ENCODE measurements at places on chromosomes 2 and 18. TPM values are rescaled to one million over a fixed set of nuclear protein-coding genes. Genes with fewer than 3 reads are reported as not detected.

- H3K4me3 ChIP-seq = no peak overlapping the region
- no peak overlapping the region for H3K27ac ChIP-seq
- H3K27me3 ChIP-seq = no peaks in the 10 kb centered on the region
- no peak for DNase-seq
- peaks cover 22% of the 10 kb centered on the region for H3K36me3 ChIP-seq
Observed at GRCh38 chr2:190657474-190658255, 8.8 kb downstream of the NAB1 start.

DNA sequence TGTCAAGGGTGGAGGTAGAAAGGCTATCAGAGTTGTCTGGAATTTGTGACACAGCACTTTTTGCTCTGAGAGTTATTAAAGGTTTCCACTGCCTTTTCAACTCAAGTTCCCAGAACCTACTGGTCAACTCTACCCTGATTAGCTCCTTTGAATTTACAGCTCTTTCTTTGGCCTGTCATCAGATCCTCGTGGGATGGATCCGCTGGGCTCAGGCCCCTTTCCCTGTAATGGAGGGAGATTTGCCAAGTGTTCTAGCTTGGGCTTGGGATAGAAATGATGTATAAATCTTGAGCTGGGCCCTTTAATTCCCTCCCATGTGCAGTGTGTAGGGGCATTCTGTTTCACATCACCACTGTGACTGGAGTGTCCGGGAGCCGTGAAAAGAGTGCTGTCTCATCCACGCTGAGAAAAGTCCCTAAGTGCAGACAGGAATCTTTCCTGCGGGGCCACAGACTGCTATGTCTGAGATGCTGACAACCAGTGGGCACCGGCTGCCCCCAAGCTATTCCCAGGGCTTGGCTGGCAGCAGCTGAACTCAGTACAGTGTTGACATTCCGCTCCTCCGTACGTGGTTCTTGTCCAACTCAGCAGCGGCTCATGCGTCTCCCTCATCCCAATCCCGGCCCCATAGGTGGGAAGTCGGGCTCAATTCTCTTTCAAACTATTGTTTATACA, 46.9 kb upstream of the ARHGAP28 start:
- no peak for DNase-seq
- no peaks in the 10 kb centered on the region for H3K4me1 ChIP-seq
- no peak overlapping the region for H3K27ac ChIP-seq
- no peak overlapping the region for H3K4me3 ChIP-seq
- no peaks in the 10 kb centered on the region for H3K27me3 ChIP-seq

DNA sequence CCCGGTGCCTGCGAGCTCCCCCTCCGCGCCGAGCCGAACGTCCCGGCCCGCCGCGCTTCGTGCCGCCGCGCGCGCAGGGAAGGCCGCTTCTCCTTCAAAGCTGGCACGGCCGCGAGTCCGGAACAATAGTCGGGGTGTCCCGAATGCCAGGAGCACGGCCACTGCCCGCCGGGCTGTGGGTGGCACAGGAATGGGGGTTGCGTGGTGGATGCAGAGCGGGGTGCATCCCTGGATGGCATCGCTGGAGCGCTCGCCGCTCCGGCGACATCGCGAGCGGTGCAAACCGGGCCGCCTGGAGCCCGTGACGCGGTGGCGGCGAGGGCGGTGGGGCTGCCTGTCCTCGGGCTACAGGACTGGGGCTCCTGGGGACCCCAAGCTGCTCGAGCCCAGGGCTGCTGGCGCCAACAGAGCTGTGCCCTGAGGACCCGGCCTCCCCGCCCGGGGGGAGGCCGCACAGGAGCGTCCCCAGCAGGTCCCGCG, 1.1 kb upstream of the SATB2 start:
- peaks cover 55% of the 10 kb centered on the region for H3K27me3 ChIP-seq
- H3K27ac ChIP-seq = no peak overlapping the region
- no peaks in the 10 kb centered on the region for H3K36me3 ChIP-seq
- H3K4me1 ChIP-seq = peaks cover 24% of the 10 kb centered on the region
- H3K4me3 ChIP-seq = peak overlapping the region; percentile 83

GRCh38 chr2:119688616-119689015, 9.6 kb downstream of the TMEM177 start:
- no peak overlapping the region for H3K4me3 ChIP-seq
- DNase-seq = no peak
- no peak overlapping the region for H3K27ac ChIP-seq
- no peaks in the 10 kb centered on the region for H3K27me3 ChIP-seq

- H3K27ac ChIP-seq = no peak overlapping the region
- DNase-seq = no peak
- H3K36me3 ChIP-seq = no peaks in the 10 kb centered on the region
- H3K4me3 ChIP-seq = no peak overlapping the region
Observed at GRCh38 chr2:45943219-45944044, 292.0 kb downstream of the PRKCE start.

DNA sequence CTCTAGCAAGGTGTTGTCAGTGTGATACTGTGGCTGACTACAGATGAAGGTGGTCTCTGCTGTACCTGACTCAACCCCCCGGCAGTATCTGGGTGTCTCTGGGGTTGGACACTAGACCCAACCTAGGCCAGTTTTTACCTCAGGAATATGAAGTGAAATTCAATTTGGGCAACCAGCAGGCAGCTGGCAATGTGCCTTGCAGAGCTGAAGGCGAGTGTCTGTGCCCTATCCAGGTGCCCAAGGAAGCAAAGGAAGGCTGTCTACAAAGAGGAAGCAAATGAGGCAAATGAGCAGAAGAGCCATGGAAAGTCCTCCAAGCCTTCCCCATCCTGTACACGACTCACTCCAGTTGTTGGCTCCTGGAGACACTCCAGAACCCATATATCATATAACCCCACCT, 264.6 kb upstream of the AGAP1 start:
- H3K4me3 ChIP-seq = no peak overlapping the region
- no peaks in the 10 kb centered on the region for H3K36me3 ChIP-seq
- no peak overlapping the region for H3K27ac ChIP-seq
- peaks cover 13% of the 10 kb centered on the region for H3K27me3 ChIP-seq
- DNase-seq = no peak
- no peaks in the 10 kb centered on the region for H3K4me1 ChIP-seq

DNA sequence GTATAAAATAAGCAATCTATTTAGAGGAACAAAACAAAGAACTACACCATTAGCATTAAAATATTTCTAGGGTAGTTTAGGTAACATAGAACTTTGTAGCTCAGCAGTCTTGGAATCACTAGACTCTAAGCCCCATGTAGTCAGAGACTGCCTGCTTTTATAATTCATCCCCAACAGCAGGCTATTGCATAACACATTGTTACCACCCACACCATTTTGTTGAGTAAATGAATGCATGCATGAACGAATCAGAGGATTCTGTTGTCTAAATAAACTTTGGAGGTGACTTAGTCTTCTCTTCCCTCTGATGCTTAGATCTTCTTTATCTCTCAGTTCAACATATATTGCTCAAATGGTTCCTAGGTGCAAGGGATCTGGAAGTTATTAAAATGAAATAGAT, 167.6 kb upstream of the TNP1 start:
- no peak for DNase-seq
- H3K36me3 ChIP-seq = no peaks in the 10 kb centered on the region
- no peaks in the 10 kb centered on the region for H3K4me1 ChIP-seq
- H3K4me3 ChIP-seq = no peak overlapping the region
- H3K27me3 ChIP-seq = peaks cover 4% of the 10 kb centered on the region

DNA sequence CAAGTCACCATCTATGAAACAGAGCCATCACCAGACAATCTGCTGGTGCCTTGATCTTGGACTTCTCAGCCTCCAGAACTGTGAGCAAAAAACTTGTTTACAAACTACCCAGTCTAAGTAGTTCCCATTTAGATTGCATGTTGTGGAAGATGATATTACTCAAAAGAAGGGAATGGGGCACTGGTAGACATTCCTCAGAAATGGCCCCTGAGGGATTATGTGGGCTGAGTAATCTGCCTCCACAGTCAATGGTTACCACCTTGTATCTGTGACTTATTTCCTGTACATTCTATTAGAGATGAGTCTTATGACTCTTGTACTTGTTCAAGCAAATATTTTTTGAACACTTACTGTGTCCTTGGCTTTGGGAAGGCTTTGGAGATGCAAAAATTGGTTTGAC, 160.4 kb downstream of the NUP35 start:
- H3K27ac ChIP-seq = no peak overlapping the region
- H3K36me3 ChIP-seq = no peaks in the 10 kb centered on the region
- DNase-seq = no peak
- H3K4me1 ChIP-seq = no peaks in the 10 kb centered on the region

DNA sequence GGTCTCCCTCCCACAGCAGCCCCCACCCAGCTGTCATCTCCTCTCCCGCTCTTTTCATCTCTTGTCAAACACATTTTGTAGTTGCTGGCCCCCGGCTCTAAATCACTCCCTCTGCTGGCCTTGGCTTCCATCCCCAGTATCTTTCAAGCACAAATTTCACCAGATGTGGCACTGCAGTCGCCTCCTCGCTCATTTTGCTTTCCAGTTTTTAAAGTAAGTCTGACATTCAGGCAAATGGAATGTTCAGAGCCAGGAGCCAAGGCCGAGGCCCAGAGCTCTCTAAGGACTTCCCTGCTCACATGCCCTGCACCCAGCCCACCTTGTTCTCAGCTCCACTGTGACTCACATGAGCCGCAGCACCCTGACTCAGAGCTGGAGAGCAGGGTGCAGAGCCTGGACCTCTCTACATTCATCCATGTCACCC, 158.4 kb downstream of the GALNT14 start:
- no peaks in the 10 kb centered on the region for H3K4me1 ChIP-seq
- no peak overlapping the region for H3K4me3 ChIP-seq
- H3K27me3 ChIP-seq = peaks cover 5% of the 10 kb centered on the region
- no peaks in the 10 kb centered on the region for H3K36me3 ChIP-seq

GRCh38 chr18:58324824-58325480, 280.9 kb downstream of the NEDD4L start:
- no peaks in the 10 kb centered on the region for H3K36me3 ChIP-seq
- H3K27me3 ChIP-seq = no peaks in the 10 kb centered on the region
- no peak overlapping the region for H3K4me3 ChIP-seq
- no peak overlapping the region for H3K27ac ChIP-seq

DNA sequence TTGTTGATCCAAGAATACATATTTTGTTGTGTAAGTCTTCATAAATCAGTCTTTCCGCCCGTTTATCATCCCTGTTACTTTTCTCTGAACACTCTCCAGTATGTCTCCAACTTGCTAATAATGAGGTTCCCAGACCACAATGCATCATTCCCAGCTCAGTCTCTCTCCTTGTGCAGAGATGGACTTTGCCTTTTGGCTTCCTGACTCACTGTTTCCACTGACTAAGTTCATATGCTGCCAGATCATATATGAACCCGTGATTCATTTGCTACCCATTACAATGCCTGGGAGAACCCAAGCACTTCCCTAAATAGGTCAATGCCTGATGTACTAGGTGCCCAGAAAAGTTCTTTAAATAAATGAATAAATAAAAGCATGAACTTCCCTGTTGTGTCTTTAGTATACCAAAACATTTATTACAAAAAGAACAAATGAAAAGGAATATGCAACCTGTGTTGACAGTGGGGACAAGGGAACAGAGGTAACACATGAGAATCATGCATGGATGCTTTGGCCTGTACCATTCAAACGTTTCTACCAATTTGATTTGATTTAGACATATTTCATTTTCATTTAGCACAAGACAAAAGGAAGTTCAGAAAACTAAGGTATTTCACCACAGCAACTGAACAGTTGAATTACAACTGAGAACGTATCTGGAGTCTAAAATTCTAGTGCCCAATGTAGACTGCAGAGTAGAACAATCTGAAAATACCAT, 215.4 kb upstream of the HNRNPA3 start:
- H3K27me3 ChIP-seq = no peaks in the 10 kb centered on the region
- peak overlapping the region; percentile 69 for H3K27ac ChIP-seq
- H3K4me3 ChIP-seq = no peak overlapping the region
- no peaks in the 10 kb centered on the region for H3K36me3 ChIP-seq
- H3K4me1 ChIP-seq = peaks cover 25% of the 10 kb centered on the region

- no peak for DNase-seq
- no peaks in the 10 kb centered on the region for H3K4me1 ChIP-seq
- no peaks in the 10 kb centered on the region for H3K27me3 ChIP-seq
- no peaks in the 10 kb centered on the region for H3K36me3 ChIP-seq
- H3K4me3 ChIP-seq = no peak overlapping the region
Observed at GRCh38 chr2:142065156-142065555, 65.7 kb downstream of the LRP1B start.

DNA sequence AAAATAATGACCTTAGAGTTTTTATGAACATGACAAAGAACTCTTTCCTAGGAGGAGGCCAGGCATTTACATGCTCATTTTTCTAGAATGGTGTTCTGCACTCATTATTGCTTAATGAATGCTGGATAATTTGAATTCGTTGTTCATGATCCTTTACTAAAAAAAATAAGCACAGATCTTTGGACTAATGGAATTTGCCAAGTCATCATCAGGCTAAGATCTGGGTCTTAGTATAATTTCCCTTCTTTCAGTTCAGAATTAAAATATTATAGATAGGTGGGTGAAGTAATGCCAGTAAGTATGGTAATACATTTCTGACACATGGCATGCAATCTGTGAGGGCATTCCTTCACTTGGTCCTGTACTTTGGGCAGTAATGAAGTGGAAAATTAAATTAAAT, 143.8 kb upstream of the AQP4 start:
- H3K27ac ChIP-seq = no peak overlapping the region
- no peak overlapping the region for H3K4me3 ChIP-seq
- H3K4me1 ChIP-seq = no peaks in the 10 kb centered on the region

DNA sequence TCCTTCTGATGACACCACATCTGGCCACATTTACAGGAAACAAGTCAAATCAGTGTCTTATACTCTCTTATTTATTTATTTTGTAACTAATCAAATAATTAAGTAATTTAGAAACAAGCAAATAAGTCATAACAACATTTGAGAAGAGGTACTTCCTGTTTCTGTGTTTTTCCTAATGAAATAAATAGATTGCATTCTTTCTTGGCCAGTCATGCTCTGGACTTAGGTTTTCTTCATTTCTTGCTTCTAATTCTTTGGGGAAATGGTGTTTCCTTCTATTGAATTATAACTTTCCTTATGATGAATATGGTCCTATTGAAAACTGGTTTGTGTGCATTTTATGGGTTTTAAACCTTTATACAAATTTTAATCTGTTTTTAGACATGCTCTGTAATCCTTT, 546.4 kb downstream of the LRRTM4 start:
- H3K27ac ChIP-seq = no peak overlapping the region
- H3K4me1 ChIP-seq = no peaks in the 10 kb centered on the region
- H3K27me3 ChIP-seq = no peaks in the 10 kb centered on the region
- H3K4me3 ChIP-seq = no peak overlapping the region

GRCh38 chr2:44389895-44390294, 28.1 kb downstream of the CAMKMT start:
- peaks cover 20% of the 10 kb centered on the region for H3K4me1 ChIP-seq
- H3K27me3 ChIP-seq = no peaks in the 10 kb centered on the region
- H3K27ac ChIP-seq = no peak overlapping the region
- H3K36me3 ChIP-seq = peaks cover 6% of the 10 kb centered on the region

Gene NEURL3
- total RNA-seq = 0.25 TPM

Gene CLEC4F
- not detected for total RNA-seq

Gene MAPRE3
- total RNA-seq = 1.7 TPM

Gene FAM228A
- total RNA-seq = not detected

Gene CXCR1
- not detected for total RNA-seq

Gene SERPINB11
- total RNA-seq = not detected

Gene MC4R
- total RNA-seq = not detected

Gene GPR39
- total RNA-seq = not detected

Measured in activated CD8-positive, alpha-beta T cell treated with anti-CD3 and anti-CD28 coated beads for 36 hours (primary cell).